ENCODE measurements at places on chromosomes 1 and 21. TPM values are rescaled to one million over a fixed set of nuclear protein-coding genes. Genes with fewer than 3 reads are reported as not detected.

LCE6A gene
- not detected for total RNA-seq

LHX8 gene
- total RNA-seq: 0.05 TPM

DNA sequence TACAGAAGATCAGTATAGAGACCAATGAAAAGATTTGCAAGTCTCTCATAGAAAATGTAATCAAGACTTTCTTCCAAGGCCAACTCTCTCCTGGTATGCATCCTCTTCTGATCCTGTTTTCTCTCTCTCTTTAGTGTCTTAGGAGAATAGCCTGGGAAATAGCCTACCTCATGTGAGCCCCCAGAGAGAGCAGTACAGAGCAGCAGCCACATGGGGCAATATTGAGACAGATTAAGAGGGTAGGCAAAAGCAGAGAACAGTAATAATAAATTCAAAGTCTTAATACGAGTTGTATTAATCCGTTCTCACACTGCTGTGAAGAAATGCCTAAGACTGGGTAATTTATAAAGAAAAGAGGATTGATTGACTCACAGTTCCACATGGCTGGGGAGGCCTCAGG lies 61.4 kb downstream of the RNASEL start:
- DNase-seq: no peak
- no peak overlapping the region for H3K4me3 ChIP-seq
- H3K27me3 ChIP-seq: no peaks in the 10 kb centered on the region
- no peak overlapping the region for H3K27ac ChIP-seq
- H3K36me3 ChIP-seq: no peaks in the 10 kb centered on the region

TXNIP gene
- 336 TPM for total RNA-seq

DNA sequence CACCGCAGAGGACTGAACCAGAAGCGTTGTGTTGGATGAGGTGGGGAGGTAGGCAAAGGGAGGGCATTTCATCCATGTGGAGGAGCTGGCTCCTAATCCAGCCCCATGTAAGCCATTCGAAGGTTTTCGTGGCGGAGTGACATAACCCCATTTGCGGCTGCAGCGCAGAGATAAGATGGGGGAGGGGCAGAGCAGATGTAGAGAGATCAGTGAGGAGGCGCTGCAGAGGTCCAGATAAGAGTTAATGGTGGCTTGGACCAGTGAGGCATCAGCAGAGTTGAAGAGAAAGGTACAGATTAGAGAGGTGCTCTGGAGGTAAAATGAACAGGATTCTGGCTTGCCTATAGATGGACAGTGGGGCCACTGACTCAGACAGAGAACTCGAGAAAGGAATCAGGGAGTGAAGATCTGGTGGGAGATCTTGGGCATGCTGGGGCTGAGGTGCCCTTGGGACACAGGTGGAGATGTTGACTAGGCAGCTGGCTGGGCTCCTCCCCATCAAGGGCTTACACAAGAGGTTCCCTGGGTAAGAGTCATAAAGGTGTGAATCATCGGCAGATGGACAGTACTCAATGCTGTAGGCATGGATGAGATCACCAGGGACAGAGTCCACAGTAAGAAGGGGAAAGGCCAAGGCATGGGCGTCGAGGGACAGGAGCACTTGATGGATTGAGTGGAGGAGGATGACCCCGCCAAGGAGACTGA lies 7.8 kb upstream of the PTPRF start:
- no peak for DNase-seq
- no peak overlapping the region for H3K4me3 ChIP-seq
- H3K36me3 ChIP-seq: no peaks in the 10 kb centered on the region

UMODL1 gene
- 1.7 TPM for total RNA-seq

DNA sequence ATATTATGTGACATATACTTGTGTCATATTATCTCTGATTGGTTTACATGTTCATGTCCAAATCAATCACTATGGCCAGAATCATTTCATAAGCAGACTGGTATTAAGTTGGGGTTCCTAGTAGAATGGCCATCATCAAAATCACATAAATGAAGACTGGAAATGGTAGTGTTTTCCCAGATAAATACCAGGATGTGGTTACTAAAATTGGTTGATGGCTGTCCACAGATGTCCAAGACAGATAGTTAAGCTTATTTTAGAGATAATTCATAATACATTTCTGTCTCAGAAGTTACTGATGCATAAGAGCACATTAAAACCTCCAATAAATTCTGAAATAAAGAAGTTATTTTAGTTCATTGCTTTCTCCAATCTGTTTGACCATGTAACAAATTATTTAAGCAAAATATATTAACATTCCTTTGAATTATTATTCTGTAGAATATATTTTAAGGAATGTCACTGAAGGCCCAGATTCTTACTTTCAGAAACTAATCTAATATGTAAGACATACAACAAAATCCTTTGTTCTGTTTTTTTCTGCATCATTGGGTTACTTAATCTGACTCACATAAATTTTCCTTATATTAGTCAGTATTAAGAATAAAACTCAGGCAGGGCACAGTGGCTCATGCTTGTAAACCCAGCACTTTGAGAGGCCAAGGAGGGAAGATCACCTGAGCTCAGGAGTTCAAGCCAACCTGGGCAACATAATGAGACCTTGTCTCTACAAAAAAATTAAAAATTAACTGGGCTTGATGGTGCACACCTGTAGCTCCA lies 483.9 kb downstream of the PTPRC start:
- H3K4me3 ChIP-seq: no peak overlapping the region
- no peaks in the 10 kb centered on the region for H3K27me3 ChIP-seq
- H3K27ac ChIP-seq: no peak overlapping the region

GRCh38 chr21:39317134-39318090 lies 4.0 kb upstream of the BRWD1 start:
- DNase-seq: no peak
- H3K4me1 ChIP-seq: peaks cover 15% of the 10 kb centered on the region
- no peak overlapping the region for H3K4me3 ChIP-seq
- no peaks in the 10 kb centered on the region for H3K27me3 ChIP-seq

- no peak for DNase-seq
- peaks cover 80% of the 10 kb centered on the region for H3K27me3 ChIP-seq
- H3K36me3 ChIP-seq: no peaks in the 10 kb centered on the region
- no peak overlapping the region for H3K4me3 ChIP-seq
These were observed 10.0 kb upstream of the TBX15 start for GRCh38 chr1:118998171-118998570.

DNA sequence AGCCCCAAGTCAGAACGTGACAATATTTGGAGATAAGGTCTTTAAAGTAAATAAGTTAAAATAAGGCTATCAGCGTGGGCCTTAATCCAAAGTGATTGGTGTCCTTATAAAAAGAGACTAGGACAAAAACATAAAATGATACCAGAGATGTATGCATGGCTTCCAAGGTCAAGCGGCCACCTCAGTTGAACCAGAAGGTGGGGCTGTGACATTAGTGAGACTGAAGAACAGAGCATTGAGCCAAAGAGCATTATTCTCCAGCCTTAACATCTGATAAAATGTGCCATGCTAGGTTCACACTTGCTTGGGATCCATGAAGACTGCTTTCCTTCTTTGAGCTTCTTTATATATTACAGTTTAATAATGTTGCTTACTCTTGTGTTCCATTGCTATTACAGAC lies 554.6 kb downstream of the PLA2G4A start:
- no peak overlapping the region for H3K4me3 ChIP-seq
- DNase-seq: no peak
- no peaks in the 10 kb centered on the region for H3K4me1 ChIP-seq
- no peaks in the 10 kb centered on the region for H3K27me3 ChIP-seq

GRCh38 chr1:150094734-150095265 lies 27.2 kb downstream of the VPS45 start:
- H3K27ac ChIP-seq: no peak overlapping the region
- peaks cover 8% of the 10 kb centered on the region for H3K36me3 ChIP-seq
- H3K4me1 ChIP-seq: no peaks in the 10 kb centered on the region
- DNase-seq: no peak

DR1 gene
- total RNA-seq: 62.3 TPM

MEX3A gene
- total RNA-seq: 1.3 TPM

DNA sequence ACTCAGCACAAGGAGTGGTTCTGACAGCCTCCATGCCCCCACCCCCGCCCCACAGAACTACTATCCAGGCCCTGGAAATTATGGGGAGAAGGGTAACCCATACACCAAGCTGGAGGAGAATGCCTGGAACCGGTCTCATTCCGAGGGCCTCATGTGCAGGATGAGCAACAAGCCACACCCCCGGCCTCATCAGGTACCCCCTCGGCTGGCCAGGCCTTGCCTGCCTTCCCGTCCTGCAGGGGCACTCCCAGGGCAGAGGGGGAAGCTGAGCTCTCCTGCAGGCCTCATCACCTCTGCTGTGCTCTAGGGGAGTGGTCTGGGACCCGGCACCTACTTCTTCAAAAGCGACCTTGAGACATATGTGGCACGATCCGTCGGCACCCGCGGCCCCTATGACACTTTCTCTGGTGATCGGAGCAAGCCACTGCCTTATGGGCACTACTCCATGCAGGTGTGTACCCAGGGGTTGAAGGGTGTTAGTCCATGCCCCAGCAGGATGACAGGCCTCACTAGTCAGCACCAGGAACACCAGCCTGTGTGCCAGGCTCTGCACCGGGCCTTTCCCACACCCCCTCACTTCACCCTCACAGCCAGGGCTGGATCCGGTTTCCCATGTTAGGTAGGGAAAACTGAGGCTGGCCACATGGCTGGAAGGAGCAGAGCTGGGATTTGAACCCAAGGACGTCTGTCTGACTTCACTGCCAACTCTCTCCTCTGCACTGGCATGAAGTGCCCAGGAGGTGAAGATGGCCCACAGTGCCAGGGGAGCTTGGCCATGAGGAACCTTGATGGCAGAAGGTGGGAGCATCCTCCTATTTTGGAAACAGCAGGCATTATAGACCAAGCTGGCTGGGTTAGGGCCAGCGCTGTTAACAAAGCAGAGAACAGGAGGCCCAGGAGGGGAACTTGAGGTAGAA lies 10.9 kb upstream of the TTC22 start:
- no peaks in the 10 kb centered on the region for H3K36me3 ChIP-seq
- H3K4me3 ChIP-seq: no peak overlapping the region
- H3K4me1 ChIP-seq: no peaks in the 10 kb centered on the region

DNA sequence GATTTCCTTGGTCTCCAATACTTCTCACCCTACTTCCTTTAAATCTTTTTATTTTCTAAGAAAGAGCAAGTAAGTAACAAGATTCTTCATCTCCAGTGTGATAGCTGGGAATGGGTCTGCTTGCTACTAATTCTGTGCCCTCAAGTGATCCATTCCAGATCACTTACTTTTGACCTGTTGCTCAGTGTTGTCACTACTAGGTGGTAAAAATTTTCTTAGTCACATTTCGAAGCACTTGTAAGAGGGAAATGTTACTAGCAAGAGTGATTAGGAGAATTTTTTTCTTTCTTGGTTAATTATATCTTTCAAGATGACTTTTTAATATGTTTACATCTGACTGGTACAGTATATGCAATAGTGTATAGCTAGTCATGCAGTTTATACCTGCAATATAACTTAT lies 2.2 kb downstream of the UBAP2L start:
- H3K27me3 ChIP-seq: no peaks in the 10 kb centered on the region
- H3K36me3 ChIP-seq: peaks cover 42% of the 10 kb centered on the region
- H3K27ac ChIP-seq: no peak overlapping the region
- no peak for DNase-seq
- H3K4me3 ChIP-seq: no peak overlapping the region

- DNase-seq: no peak
- no peaks in the 10 kb centered on the region for H3K4me1 ChIP-seq
- H3K4me3 ChIP-seq: no peak overlapping the region
- no peak overlapping the region for H3K27ac ChIP-seq
These were observed 14.2 kb upstream of the HEATR1 start for GRCh38 chr1:236618507-236618906.

DNA sequence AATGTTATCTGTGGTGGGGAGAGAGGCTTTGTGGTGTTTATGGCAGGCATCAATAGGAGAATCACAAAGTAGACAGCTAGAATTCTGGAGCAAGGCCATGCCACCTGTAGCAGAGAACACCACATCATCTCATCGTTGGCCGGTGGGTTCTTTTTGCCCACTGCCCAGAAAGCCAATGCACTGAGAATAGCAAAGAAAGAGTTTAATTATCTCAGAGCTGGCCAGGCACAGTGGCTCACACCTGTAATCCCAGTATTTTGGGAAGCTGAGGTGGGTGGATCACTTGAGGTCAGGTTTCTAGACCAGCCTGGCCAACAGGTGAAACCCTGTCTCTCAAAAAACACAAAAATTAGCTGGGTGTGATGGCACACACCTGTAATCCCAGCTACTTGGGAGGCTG lies 99.2 kb upstream of the COG2 start:
- H3K4me1 ChIP-seq: no peaks in the 10 kb centered on the region
- DNase-seq: no peak
- H3K4me3 ChIP-seq: no peak overlapping the region
- no peak overlapping the region for H3K27ac ChIP-seq

- no peak overlapping the region for H3K4me3 ChIP-seq
- no peak for DNase-seq
- H3K27me3 ChIP-seq: peaks cover 100% of the 10 kb centered on the region
- H3K4me1 ChIP-seq: no peaks in the 10 kb centered on the region
These were observed 4.8 kb upstream of the SIM2 start for GRCh38 chr21:36694031-36694515.

TAF5L gene
- 13.4 TPM for total RNA-seq

GRCh38 chr1:22641906-22642636 lies 1.4 kb upstream of the C1QC start:
- H3K27me3 ChIP-seq: no peaks in the 10 kb centered on the region
- no peak overlapping the region for H3K27ac ChIP-seq
- no peak overlapping the region for H3K4me3 ChIP-seq
- no peaks in the 10 kb centered on the region for H3K4me1 ChIP-seq
- DNase-seq: no peak

GRCh38 chr21:20452935-20453334 lies 545.3 kb upstream of the NCAM2 start:
- no peaks in the 10 kb centered on the region for H3K27me3 ChIP-seq
- no peak for DNase-seq
- no peak overlapping the region for H3K4me3 ChIP-seq
- H3K36me3 ChIP-seq: no peaks in the 10 kb centered on the region
- H3K27ac ChIP-seq: no peak overlapping the region

GRCh38 chr1:22275167-22275566 lies 132.3 kb upstream of the WNT4 start:
- H3K27me3 ChIP-seq: peaks cover 10% of the 10 kb centered on the region
- H3K4me1 ChIP-seq: no peaks in the 10 kb centered on the region
- no peak overlapping the region for H3K4me3 ChIP-seq
- no peak for DNase-seq
- no peak overlapping the region for H3K27ac ChIP-seq
- H3K36me3 ChIP-seq: no peaks in the 10 kb centered on the region

DNA sequence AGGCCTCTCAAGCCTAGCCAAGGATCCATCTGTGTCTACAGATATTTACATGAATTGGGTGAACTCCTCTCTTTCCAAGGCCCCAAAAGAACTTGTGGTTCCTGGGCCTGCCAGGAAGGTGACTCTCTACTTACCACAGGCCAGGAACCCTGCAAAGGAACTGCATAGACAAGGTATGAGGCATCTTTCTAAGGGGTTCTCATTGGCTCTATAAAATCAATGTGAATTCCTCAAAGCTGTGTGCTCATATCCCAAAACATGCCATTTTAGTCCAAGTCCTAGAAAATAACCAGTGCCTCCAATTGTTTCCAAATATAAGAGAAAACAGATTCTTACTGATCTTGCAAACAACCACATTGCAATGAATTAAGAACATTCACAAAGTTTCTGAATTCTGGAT lies 39.9 kb upstream of the RGL1 start:
- H3K4me3 ChIP-seq: no peak overlapping the region
- no peak overlapping the region for H3K27ac ChIP-seq
- H3K36me3 ChIP-seq: no peaks in the 10 kb centered on the region
- no peaks in the 10 kb centered on the region for H3K4me1 ChIP-seq

VHLL gene
- total RNA-seq: not detected

Measured in thymus (tissue), 14 donors.